Tibial nerve (tissue), 4 donors: ENCODE measurements at places on chromosomes 1 and 21. TPM values are rescaled to one million over a fixed set of nuclear protein-coding genes. Genes with fewer than 3 reads are reported as not detected.

Gene CELA3B
- 47.7 TPM for total RNA-seq

Gene PRELP
- total RNA-seq: 180 TPM

Gene PYHIN1
- 2.2 TPM for total RNA-seq

Gene KCNK2
- total RNA-seq: 12.0 TPM

Gene NBPF1
- total RNA-seq: 50.7 TPM

Gene TEDDM1
- total RNA-seq: not detected

GRCh38 chr1:89125913-89126580 is at the start of gene GBP2:
Gene GBP2, minus strand, starts transcription at chr1:89126114. Its CDS starts 4,148 bp downstream, at chr1:89121966.
- H3K27ac ChIP-seq: peak within 1 kb of the TSS; percentile 85
- H3K4me3 ChIP-seq: peak within 1 kb of the TSS; percentile 53
- no peaks in the 10 kb centered on the region for H3K27me3 ChIP-seq
- no peak for DNase-seq
